Epithelial cell of proximal tubule (primary cell): ENCODE measurements at places on chromosomes 7 and 10.

- DNase-seq = peak; percentile 20
Measured at GRCh38 chr7:129471402-129471827, 30.9 kb upstream of the SMKR1 start.

GRCh38 chr7:106183952-106184351, 71.8 kb upstream of the SYPL1 start:
- DNase-seq = no peak

DNA sequence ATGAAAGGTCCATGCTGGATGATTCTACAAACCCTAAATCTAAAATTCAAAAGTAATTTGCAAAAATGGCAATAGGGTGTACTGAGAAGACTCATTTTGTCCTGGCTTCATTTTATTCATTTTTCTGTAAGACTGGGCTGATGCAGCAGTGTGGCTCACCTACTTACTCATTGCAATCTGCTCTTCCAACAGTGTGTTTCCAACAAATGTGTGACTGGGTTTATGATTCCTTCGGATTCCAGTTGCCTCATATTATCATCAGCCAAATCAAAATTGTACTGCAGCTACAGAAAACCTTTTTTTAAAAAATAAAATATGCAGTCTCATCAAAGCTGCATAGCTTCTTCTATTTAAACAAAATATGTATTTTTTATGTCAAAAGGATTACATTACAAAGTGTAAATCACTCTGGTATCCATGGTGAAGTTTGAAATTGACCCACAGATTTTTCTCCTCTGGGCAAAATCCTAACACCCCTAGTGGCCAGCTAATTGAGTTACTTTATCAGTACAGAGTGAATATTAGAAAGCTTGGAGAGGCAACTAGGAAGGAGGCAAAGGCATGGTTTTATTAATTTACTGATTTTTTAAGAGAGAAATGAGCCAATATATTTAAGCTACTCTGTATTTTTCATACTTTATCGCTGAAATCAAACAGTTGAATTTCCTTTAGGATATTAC, 390.3 kb downstream of the MAGI2 start:
- DNase-seq = no peak

DNA sequence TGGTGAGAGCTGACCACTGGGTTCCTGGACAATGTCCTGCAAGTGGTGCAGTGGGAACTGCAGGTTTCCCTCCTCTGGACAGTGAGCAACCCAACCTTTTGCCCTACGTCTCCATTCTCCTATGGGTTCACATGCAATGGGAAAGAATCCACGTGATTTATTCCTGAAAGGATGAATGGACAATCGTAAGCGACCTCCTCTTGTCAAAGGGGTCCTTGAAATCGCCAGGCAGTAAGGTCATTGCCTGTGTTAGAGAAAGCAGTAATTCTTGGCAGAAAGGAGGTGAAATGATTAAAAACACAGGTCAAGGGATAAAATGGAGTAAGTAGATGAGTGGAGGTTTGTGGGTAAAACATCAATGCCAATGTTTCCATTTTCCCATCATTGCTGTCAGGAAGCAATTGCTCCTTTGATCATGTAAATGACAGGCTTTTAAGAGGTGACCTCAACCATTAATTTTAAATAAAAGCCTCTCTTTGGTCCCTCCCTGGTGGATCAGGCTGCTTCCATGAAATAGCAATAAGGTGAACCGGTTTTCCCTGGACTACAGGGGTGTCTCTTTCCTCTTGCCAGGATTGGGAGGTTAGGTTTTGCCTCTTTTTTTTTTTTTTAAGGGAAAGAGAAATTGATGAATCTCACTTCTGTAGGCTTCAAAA, 330.0 kb upstream of the PRKCQ start:
- DNase-seq = no peak

DNA sequence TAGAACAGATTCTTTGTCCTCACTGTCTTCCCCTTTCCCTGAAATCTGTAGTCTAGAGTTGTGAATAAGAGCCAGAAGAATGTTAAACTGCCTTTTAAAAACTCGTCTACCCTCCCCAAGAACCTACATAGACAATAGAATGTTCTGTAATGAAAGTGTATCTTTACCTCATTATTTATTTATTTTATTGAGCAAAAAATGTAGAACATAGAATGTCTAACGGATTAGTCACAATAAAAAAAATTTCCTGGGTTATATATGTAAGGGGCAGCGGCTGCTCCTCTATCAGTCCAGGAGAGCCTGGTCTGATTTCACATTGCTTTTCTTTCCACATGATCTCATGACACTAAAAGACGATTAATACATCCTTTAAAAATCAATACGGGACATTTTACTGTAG, 135.7 kb downstream of the SDK1 start:
- DNase-seq = no peak

DNA sequence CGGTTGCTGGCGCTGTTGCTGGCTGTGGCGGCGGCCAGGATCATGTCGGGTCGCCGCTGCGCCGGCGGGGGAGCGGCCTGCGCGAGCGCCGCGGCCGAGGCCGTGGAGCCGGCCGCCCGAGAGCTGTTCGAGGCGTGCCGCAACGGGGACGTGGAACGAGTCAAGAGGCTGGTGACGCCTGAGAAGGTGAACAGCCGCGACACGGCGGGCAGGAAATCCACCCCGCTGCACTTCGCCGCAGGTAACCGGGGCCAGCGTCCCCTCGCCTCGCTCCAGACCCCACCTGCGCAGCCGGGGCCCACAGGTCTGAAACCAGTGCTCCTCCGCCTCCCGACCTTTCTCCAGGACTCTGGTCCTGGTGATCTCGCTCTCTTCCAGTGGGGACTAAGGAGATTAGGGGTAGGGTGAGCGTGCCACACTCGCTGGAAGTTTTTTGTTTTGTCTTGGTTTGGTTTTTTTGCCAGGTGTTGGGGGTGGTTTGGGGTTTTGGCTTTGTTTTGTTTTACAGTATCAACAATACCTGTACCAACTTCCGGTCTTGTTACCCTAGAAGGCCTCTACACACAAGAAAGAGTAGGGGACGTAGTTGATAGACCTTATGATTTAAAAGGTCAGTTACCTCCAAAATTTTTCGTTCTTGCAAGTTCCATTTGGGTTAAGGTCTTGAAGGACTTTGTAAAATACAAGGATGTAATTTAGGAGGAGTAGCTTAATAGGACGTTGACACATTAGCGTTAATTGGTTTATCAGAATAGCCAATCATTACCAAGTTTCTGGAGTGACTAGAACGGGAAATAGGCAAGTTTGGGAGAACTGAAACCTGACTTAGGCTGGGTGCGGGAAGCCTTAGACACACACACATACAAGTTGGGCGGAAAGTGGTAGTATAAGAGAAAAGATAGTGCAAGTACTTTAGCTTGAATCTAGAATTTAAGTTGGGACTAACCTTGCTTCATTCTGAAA, 704 bp downstream of the TNKS2 start:
- no peak for DNase-seq

DNA sequence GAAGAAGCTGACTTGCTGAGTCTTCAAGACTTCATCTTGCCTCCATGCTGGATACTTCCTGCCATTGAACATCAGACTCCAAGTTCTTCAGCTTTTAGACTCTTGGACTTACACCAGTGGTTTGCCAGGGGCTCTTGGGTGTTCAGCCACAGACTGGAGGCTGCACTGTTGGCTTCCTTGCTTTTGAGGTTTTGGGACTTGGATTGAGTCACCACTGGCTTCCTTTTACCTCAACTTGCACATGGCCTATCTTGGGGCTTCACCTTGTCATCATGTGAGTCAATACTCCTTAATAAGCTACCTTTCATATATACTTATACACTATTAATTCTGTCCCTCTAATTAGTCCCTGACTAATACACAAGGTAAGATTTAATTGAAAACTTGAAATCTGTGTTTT, 361.7 kb upstream of the SEMA3C start:
- no peak for DNase-seq
